Smooth muscle cell of the brain vasculature (primary cell): ENCODE measurements at places on chromosomes 6 and 20.

GRCh38 chr6:3915076-3915791, 66.1 kb downstream of the FAM50B start:
- no peak for DNase-seq

GRCh38 chr6:13404228-13404891, 76.0 kb upstream of the TBC1D7 start:
- DNase-seq = no peak

GRCh38 chr6:16894301-16894700, 133.0 kb upstream of the ATXN1 start:
- DNase-seq = no peak

- DNase-seq = no peak
These were observed 114.7 kb upstream of the ZNF217 start for GRCh38 chr20:53708129-53708968.

DNA sequence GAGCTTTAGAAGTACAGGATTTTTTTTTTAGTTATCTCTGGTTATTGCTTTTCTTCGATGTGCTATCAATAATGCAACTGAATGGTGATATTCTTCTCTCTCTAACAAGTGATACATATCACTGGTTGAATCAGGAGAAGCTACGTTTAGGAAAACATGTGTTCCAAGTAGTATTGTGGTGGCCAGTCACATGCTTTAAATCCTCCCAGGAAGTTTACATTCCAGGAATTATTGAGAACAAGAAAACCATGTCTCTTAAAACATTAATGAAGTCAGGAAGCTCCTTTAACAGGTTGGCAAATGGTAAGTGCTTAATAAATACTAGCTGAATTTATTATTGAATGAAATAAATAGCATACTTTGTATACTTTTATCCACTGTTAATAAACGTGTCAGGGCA, 371.1 kb downstream of the BCKDHB start:
- no peak for DNase-seq

- no peak for DNase-seq
These were observed 96.7 kb downstream of the EPHA7 start for GRCh38 chr6:93322651-93323050.

DNA sequence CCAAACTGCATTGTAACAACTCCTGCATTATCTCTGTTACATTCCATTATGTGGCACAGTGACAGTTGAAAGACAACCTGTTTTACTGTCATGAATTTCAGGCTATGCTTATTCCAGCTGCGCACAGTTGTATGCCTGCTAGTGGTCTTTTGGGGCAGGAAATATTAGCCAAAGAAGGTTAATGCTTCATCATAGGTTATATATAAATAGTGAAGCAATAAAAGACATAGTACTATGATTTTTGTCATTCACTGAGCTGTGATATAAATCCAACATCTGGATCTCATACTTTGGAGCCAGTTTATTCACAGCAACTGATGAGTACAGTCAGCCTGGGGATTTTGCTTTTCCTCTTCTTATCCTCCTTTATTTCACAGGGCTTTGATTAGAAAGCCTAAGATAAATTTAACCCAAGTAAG, 55.6 kb downstream of the FILIP1 start:
- no peak for DNase-seq

GRCh38 chr6:110761371-110761770, 53.9 kb downstream of the CDK19 start:
- no peak for DNase-seq

DNA sequence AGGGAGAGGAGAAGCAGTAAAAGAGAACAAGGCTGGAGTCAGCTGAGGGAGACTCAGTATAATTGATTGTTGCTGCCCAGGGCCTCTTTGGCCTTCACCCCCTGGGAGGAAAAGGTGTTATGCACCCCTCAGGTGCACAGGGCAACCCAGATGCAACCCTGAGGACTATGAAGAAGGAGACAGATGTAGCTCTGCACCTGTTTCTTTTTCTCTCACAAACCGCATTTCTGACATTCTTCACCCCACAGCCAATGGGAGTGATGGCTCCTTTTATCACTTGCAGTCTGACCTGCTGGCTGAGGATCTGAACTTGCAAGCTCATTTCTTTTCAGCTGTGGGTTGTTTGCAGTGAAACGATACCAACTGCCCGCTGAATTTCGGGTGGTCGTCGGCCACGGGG, 64.1 kb upstream of the F13A1 start:
- DNase-seq = no peak

DNA sequence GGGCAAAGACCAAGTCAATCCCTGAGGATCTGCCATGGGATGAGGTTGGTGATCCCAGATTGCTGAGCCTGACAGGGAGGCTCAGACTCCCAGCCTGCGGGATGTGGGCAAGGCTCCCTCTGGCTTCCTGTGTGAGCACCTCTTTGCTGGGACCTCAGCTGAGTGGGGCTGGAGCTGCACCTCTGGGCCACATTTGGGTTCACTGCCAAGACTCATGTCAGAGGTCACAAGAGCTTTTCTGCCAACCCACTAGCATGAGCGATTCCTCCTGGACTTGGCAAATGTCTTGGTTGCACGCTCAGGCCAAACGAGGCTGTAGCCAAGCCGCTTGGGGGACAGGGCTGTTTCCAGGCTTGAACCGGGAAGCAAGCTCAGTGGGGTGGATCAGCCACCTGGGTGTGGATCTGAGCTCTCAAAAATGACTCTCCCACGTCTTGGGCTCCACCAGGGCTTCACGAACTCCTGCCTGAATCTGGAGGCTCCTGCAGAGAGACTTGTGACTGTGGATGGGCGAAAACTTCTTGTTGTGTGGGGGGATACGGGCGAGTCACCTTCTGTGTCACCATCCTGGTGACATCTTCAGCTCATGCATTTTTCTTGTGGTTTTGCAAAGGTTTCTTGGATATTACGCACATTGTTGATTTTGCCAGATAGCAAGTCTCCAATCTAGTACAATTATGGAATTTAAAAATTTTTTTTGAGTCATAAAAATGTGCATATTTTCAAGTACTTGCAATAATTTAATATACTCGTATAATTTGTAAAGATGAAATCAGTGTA, 359.5 kb downstream of the CDH4 start:
- no peak for DNase-seq

DNA sequence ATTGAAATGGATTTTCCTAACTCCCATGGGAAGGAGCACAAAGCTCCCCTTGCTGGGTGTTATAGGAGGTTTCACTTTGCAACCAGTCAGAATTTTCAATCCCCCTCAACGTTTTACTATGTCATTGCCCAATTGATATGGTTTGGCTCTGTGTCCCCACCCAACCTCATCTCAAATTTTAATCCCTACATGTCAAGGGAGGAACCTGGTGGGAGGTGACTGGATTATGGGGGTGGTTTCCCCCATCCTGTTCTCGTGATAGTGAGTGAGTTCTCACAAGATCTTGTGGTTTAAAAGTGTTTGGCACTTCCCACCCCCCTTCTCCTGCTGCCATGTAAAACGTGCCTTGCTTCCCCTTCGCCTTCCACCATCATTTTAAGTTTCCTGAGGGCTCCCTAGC, 62.9 kb downstream of the ZMYND8 start:
- DNase-seq = no peak

- DNase-seq = no peak
These were observed 42.8 kb upstream of the FAM50B start for GRCh38 chr6:3806169-3806922.

DNA sequence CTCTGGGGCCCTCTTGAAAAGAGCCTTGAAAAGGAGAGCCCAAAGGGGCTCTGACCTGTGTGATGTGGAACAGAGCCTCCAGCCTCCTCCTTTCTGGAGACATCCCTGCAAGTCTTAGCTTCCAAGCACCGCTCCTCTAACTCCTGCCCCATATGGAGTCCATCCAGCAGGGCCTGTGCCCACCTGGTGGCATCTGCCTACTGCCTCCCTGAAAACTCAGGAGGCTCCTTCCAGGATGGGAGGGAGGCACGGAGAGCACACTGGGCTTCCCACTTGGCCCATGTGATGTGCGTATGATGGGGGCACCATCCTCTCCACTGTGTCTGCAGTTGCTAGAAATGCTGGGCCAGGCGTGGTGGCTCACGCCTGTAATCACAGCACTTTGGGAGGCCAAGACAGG, 98.1 kb downstream of the SYNDIG1 start:
- DNase-seq = no peak

GRCh38 chr20:9258901-9259300, 190.0 kb downstream of the PLCB4 start:
- no peak for DNase-seq

DNA sequence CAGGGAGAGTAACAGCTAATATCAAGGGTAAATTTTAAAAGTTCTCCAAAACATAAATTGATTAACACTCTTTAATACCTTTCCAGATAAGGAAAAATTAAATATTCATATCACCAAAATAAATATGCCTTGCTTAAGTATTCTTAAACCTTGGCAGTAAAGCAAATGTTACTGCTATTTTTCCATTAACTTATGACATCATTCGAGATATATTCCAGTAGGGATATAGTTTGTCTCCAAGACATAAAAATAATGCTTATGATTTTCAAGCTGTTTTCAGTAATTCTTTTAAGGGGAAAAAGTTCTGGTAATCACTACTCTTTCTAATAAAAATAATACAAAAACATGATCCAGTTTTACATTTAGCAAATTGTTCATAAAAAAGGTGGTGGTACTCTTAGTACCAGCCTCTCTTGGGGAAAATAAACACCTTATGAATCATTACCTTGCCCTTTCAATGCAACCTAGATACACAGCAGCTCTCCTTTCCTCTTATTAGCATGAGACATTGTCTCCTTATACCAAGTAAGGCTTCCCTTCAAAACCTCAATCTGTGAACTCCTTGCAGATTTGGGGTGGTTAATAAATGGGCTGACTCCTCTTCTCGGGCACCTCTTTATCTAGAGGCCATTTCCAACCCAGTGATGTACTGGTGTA, 31.5 kb upstream of the LTV1 start:
- DNase-seq = no peak

- DNase-seq = no peak
These were observed 188.8 kb downstream of the TASP1 start for GRCh38 chr20:13449868-13450434.

DNA sequence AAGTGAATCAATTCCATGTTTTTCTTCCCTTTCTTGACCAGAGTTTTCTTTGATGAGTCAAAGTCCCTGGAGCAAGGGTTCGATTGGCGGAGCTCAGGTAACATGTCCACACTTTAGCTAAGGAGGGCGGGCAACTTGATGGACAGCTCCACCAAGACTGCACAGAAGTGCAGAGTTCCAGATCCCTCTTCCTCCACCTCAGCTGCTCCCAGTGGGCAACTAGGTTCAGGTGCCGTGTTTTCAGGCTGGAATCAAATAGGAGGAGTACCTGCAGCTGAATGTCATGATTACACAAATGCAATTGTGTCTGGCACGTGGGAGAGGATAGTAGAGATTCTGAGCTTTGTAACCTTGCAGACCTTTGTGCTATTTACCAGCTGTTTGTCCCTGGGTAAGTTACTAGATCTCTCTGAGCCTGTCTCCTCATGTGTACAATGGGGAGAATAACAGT, 1.9 kb upstream of the ELMO2 start:
- no peak for DNase-seq

- no peak for DNase-seq
These were observed 47.8 kb upstream of the PKHD1 start for GRCh38 chr6:52135217-52135616.

DNA sequence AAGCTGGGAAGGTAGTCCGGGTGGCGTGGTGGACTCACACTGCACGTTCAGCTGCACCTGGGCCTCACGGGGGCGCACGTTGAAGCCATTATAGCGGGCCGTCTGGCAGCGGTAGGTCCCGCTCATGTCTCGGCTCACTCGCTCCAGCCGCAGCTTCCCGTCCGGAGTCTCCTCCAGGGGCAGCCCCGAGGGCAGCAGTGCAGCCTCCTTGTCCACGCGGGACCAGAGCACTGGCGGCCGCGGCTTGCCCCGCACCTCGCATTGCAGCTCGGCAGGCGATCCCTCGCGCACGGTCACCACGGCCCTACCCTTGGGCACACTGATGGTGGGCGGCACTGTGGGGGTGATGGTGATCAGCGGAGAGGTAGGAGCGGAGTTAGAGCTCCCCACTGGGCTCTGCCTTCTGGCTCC, 47.6 kb downstream of the MDGA1 start:
- DNase-seq = no peak

DNA sequence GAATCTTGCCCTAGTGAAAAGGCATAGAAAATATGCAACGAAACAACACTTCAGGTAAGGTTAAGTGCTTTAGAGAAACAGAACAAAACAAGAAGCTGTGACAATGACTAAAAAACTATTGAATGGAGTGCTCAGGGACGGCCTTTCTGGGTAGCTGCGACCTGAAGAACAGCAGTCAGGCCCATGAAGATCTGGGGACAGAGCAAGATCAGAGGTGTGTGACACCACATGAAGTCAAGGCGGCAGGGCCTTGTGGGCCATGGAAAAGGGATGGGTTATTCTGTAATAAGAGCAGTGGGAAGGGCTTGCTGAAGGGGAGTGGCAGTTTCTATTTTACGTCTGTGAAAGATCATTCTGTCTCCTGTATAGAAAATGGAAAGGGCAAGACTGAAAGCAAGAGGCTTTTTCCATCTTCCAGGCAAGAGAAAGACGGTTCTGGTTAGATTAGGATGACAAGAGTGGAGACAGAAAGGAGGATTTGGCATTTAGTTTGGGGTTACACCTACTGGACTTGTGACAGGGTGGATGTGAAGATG, 5.1 kb downstream of the UBE2V1 start:
- no peak for DNase-seq

GRCh38 chr20:24289737-24290481, 179.5 kb upstream of the SYNDIG1 start:
- DNase-seq = no peak

GRCh38 chr20:4040283-4041179, 25.2 kb upstream of the RNF24 start:
- DNase-seq = no peak

GRCh38 chr6:90249458-90249857, 47.2 kb downstream of the BACH2 start:
- no peak for DNase-seq

- no peak for DNase-seq
These were observed 27.4 kb downstream of the ASXL1 start for GRCh38 chr20:32385541-32385940.

DNA sequence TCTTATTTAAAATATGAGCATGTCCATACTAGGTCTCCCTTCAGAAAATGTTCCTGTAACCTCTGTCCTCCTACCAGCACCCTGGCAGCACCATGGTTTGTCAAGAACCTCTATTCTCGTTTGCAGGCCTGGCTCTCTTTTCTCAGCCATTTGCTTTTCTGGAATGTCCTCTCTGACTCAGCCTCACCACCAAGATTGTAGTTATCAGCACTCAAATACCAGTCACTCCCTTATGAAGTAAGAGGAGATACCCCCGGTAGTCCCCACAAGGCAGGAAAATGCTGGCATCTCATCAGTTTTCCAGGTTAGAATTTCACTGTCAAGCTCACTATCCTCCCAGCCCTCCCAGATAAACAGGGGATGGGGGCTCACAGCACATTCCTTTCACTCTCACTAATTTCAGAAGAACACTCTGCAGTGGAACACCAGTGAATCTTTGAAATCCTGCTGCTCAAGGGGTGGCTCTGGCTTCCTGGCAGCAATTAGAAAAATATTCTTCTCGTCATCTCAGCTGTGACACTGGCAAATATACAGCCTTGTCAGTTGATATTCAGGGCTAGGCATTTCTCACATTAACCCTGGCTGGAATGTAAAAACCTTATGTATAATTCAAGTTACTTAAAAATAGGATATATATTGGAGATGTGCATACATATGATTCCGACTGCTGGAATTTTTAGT, 129.2 kb downstream of the TBX18 start:
- no peak for DNase-seq
